ENCODE measurements at places on chromosomes 5 and 9.

DNA sequence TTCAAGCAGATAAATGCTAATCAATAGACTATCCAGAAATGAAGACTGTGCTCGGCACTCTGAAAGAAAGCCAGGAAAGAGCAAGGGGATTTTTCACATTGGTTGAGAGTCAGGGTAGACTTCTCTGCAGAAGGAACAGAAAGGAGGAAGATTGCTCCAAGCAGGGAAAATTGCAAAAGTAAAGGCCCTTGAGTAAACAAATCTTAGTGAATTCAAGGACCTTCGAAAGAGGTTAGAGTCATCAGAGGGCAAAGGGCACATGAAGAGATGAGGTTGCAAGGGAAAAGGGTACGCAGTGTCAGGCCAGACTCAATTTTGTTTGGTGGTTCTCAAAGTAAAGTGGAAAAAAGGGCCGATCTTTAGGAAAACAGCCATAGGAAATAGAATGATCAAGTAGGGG lies 157.6 kb upstream of the RAI14 start:
- no peak for DNase-seq

DNA sequence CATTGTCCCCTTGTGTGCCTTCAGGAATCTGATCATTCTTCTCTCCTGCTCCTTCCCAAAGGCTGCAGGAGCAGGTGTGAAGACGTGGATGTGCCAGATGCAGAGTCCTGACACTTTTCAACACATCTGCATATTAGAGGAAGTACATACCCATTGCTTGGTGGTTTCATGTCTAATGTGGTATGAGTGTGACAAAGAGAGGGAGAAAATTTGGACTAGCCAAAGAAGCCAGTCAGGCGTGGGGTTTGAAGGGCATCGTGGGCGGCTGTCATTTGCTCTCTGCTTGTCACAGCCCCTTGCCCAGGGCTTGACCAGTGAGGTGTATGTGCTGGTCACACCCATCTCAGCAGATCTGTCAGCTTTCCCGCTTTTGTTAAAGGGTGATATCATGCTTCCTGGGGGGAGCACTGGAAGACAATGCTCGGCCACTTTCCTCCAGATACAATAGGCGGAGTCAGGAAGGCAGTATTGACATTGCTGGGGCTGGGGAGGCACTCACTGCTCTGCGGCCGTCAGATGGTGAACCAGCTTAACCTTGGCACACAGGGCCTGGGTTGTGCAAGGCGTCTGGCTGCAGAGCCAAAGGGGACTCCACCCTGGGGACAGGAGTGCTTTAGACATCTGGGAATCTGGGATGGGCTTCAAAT lies 8.6 kb downstream of the TEK start:
- DNase-seq: no peak

- no peak for DNase-seq
These were observed 40.7 kb downstream of the WNK2 start for GRCh38 chr9:93224591-93224990.

GRCh38 chr9:88829276-88829675 lies 162.0 kb upstream of the S1PR3 start:
- DNase-seq: no peak

GRCh38 chr5:180101451-180102105 lies 30.0 kb upstream of the RNF130 start:
- no peak for DNase-seq

- no peak for DNase-seq
These were observed 259.6 kb upstream of the NR4A3 start for GRCh38 chr9:99561961-99562565.

DNA sequence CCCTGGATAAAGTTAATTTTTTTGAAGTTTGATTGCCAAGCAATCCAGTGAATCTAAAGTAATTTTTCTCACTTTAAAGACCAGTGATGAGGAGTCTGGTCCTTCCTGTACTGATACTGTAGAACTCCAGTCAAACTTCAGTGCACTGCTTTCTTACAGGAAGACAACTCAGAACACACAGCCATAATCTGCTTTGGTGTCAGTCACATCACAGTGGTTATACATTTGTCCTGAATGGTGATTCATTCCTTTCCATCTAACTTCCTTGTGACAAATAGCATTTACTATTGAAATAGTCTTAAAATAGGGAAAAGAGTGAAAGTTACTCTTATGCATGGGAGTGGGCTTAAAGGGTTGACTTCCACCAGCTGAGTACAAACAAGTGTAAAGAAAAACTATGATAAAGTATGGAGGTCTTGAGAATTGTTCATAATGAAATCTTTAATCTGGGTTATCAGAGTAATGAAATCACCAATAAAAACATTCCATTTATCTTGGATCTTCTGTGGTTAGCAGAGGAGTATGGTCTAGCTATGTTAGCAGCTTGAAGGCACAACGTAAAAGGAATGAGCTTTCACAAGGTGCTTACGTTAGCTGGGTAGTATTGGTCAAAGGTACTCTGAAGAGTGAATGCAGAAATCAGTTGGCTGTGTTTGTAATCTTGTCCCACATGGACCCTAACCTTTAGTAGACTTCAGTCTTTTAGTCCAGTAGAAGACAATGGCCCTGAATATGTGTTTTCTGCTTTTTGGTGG lies 41.5 kb downstream of the DCP2 start:
- DNase-seq: no peak

GRCh38 chr9:93918061-93918460 lies 37.1 kb downstream of the BARX1 start:
- DNase-seq: no peak

DNA sequence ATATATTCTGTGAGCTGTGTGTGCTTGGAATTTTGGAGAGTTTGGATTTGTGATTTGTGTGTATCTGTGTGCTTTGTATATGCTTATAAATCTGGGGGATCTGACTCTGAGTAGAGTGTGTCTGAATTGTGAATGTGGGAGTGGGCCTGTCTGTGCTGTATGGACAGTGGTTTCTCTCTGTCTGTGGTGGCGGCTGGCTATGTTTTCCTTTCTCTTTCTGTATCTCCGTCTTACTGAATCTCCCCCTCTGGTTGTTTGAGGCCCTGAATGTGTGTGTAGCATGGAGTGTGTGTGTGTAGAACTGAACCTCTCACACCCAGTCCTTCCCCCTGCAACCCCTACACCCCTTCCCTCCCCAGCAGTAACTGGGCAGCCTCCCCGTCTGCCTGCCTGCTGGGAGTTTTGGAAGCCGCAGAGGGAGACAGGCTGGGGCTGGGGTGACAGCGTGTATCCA lies 4.7 kb downstream of the CXXC5 start:
- DNase-seq: no peak

GRCh38 chr9:125541840-125542243 lies 165.2 kb downstream of the MAPKAP1 start:
- no peak for DNase-seq

GRCh38 chr9:91904588-91905236 lies 45.3 kb downstream of the ROR2 start:
- DNase-seq: no peak

GRCh38 chr9:92631452-92632343 lies 38.2 kb downstream of the IPPK start:
- no peak for DNase-seq

- DNase-seq: no peak
These were observed 39.3 kb downstream of the EPB41L4A start for GRCh38 chr5:112379542-112380325.

DNA sequence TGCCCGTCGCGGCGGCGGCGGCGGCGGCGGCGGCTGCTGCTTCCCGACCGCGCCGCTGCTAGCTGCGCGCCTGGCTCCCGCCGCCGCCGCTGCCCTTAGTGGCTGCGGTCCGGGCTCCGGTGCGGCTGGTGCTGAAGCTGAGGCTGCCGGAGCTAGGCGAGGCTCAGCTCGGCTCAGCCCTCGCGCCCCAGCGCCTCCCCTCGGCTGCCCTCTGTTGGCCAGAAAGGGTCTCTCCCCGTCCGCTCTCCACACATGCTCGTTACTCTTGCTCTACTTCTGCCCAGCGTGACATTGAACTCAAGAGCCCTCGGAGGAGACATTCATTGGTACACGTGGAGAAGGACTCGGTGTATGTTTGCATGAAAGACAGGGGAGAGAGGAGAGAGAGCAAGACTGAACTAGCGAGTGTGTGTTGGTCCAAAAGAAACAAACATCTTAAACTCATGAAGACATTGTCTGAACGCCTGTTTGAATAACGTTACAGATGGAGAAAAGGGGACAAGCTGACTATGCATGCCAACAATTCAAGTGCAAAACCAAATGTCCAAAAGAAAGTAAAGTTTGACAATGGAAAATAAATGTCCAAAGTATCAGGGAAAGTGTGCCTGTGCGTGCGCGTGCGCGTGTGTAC lies at the start of gene HCN1:
TSS of gene HCN1 (minus strand) at position 175 of the 631 bp plus-strand sequence.
- no peak for DNase-seq

GRCh38 chr9:126952205-126952977 lies 37.8 kb downstream of the RALGPS1 start:
- DNase-seq: no peak

DNA sequence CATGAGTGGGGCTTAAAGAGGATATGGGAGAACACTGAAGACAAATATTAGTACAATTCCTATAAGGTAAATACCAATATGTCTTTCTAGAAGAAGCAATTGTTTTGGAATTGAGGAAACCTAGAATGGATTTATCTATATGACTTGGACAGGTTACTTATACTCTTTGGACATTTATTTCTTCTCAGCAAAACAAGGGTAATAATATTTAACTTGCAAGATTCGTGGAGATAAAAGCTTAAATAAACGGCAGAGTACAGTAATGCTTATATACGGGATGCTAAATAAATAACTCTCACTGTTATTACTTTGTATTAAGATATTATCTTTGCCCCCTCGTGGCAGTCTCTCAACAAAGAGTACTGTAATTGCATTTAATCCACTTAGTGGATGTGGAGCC lies 8.6 kb downstream of the DMRTA1 start:
- DNase-seq: no peak

DNA sequence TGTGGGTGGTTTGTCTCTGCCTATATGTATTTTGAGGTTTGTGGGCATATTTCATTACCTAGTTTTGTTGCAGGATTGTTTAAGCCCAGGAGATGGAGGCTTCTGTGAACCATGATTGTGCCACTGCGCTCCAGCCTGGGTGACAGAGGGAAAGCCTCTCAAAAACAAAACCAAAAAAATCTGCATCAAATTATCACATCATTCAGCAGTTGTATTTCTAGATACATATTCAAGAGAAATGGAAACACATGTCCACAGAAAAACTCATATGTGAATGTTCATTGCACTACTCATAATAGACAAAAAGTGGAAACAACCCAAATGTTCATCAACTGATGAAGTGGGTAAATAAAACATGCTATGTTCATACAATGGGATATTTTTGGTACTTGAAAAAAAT lies 29.9 kb downstream of the HSPA4 start:
- no peak for DNase-seq
